A549 treated with Hydrocortisone at 1 μM for 4 hours (cell line): ENCODE measurements at places on chromosomes 7 and 10. TPM values are rescaled to one million over a fixed set of nuclear protein-coding genes. Genes with fewer than 3 reads are reported as not detected.

HOXA6 gene
- 1.1 to 1.6 TPM (median 1.3 TPM) in 5 replicates for total RNA-seq

INSYN2A gene
- 1.3 to 2.1 TPM (median 1.6 TPM) in 5 replicates for total RNA-seq

NAT16 gene
- total RNA-seq: 0.08 to 0.17 TPM (median 0.15 TPM) in 5 replicates

ZNF736 gene
- total RNA-seq: 0.06 to 0.07 TPM in 2 of 5 replicates, not detected in the others

ZNF655 gene
- total RNA-seq: 53.6 to 57.4 TPM (median 54.1 TPM) in 5 replicates

HOXA4 gene
- total RNA-seq: 1.4 to 2.3 TPM (median 1.7 TPM) in 5 replicates

MEOX2 gene
- total RNA-seq: not detected in 5 replicates

MGAM2 gene
- total RNA-seq: 0.01 TPM in 2 of 5 replicates, not detected in the others

CYP26C1 gene
- total RNA-seq: not detected in 5 replicates

TUBAL3 gene
- 0.17 to 0.23 TPM (median 0.22 TPM) in 5 replicates for total RNA-seq

EPO gene
- total RNA-seq: not detected in 5 replicates

UNCX gene
- total RNA-seq: 0.05 to 0.08 TPM (median 0.07 TPM) in 3 of 5 replicates, not detected in the others

GIMAP7 gene
- total RNA-seq: not detected in 5 replicates

MARVELD1 gene
- 43.3 to 55.7 TPM (median 54.3 TPM) in 5 replicates for total RNA-seq

BMPER gene
- total RNA-seq: 4.2 to 8.5 TPM (median 4.4 TPM) in 5 replicates

KCND2 gene
- not detected in 5 replicates for total RNA-seq

CACNB2 gene
- total RNA-seq: not detected in 5 replicates

SPDYE9 gene
- total RNA-seq: not detected in 5 replicates

NCF1 gene
- total RNA-seq: 0.12 to 0.22 TPM (median 0.17 TPM) in 5 replicates

TRIM50 gene
- total RNA-seq: not detected in 5 replicates

PRRT4 gene
- 0.08 to 0.45 TPM (median 0.26 TPM) in 5 replicates for total RNA-seq

DDX56 gene
- 110 to 138 TPM (median 117 TPM) in 5 replicates for total RNA-seq

RELN gene
- total RNA-seq: 0.01 to 0.15 TPM (median 0.01 TPM) in 4 of 5 replicates, not detected in the other

DMBT1 gene
- total RNA-seq: 0.16 to 0.28 TPM (median 0.20 TPM) in 5 replicates

MRLN gene
- not detected in 5 replicates for total RNA-seq

TFEC gene
- total RNA-seq: 0.03 to 0.06 TPM (median 0.05 TPM) in 4 of 5 replicates, not detected in the other

AGR3 gene
- total RNA-seq: not detected in 5 replicates

AKR1D1 gene
- total RNA-seq: not detected in 5 replicates

CALHM1 gene
- not detected in 5 replicates for total RNA-seq

HK1 gene
- 35.7 to 53.0 TPM (median 41.9 TPM) in 5 replicates for total RNA-seq

MYL10 gene
- not detected in 5 replicates for total RNA-seq

FBXO24 gene
- 0.07 to 0.35 TPM (median 0.28 TPM) in 5 replicates for total RNA-seq
